Liver (tissue), 10 donors: ENCODE measurements at places on chromosomes 4 and X.

- no peak for DNase-seq
These were observed 1.5 kb downstream of the SETD7 start for GRCh38 chr4:139554642-139554892.

GRCh38 chr4:177008071-177008835 lies 215.5 kb upstream of the VEGFC start:
- no peak for DNase-seq

- DNase-seq, result no peak
These were observed 426.4 kb downstream of the PDGFC start for GRCh38 chr4:156545003-156545785.

DNA sequence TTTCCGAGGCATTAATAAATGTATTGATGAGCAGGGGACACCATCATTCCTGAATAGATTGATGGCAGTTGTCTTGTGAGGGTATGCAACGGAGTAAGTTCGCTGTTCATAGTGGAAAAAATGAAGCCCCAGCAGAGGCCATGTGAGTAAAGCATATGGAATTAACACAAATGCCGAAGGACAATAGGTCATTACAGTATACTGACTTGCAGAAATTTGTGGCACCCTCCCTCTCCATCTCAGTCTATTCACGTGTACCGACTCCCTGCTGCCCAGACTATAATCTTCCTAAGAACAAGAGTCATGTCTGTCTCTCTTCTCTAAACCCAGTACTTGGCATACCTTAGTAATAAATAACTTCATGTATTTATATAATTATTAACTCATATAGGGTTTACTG lies 47.1 kb upstream of the PCDH10 start:
- DNase-seq, result no peak

- peak; percentile 47 for DNase-seq
These were observed 361 bp downstream of the QDPR start for GRCh38 chr4:17511509-17511949.

DNA sequence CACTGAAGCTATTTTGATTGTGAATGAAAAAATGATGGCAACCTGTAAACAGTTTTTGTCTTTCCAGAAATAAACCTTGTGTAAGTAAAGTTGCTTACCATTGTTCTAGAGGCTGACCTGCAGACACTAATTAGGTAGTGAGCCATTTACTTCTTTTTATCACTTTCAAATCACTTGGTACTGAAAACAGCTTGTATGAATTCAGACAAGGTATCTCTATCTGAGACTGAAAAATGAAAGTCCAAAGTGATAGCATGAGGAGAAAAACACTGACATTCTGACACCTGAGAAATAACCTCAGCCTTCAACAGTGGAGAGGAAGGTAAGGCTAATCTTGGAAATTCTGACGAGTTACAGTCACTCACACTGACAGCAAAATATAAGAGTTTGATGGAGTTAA lies 238.8 kb downstream of the GPC3 start:
- no peak for DNase-seq

DNA sequence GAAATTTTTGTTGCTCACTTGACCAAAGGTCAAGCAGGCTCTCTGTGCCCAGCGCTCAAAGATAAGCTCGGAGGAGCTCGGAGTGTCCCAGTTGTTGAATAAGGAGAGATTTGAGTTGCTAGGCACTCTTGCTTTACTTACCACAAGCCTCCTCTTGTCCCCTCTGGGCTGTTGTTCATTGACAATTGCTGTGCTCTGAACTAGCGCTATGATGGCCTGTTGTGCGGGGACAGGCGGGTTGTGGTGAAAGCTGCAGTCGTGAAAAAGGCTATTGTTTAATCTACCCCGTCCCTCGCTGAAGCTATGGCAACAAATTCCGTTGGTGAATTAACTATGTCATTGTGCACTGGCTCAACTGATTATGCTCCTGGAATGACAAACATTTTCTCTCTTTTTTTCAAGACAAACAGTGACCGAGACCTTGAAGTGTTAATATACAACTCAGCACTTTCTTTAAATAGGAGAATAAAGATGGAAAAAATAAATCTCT lies 21.0 kb upstream of the POLA1 start:
- DNase-seq, result no peak

DNA sequence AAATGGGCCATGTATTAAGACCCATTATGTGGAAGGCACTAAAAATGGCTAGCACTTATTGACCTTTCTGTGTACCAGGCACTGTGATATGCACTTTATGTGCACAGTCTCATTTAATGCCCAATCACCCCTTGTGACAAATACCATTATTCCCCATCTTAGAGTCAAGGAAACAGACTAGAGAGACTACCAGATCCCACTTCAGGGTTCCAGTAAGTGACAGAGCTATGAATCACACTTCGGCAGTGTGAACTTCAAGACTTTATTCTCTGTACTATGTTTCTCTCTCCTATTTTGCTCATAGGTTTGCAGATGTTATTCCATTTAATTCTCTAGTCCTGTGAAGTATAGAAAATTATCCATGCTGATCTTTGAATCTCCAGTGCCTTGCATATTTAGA lies 107.0 kb downstream of the NFKB1 start:
- no peak for DNase-seq

DNA sequence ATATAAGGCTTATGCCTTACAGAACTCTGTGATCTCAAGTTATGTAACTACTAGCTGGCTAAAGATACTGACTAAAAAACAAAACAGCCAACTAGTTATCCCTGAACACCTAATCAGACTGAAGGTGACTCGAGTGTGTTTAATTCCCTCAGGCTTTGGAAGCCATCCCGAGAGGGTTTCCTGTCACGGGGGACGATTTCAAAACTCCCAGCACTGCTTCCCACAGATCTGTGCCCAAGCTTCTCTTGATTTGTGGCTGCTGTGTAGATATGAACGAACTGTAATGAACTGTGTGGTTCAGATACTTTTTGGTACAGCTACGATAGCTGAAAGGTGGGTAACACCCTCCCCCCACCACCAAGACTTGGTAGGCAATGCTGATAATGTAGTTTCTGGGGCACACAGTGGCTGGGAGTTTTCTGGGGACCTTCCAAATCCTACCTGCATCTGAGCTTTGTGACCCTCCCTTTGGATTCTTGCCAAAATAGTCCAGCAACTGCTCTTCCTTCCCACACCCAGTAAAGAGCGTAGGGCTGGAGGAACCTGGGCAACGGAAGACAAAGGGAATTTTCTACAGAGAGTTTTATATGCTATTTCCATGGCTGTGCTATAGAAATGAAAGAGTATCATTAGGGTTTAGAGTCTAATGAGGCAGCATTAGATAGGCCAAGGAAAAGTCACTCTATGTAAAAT lies 148.8 kb downstream of the MGST2 start:
- no peak for DNase-seq

- no peak for DNase-seq
These were observed 218.6 kb downstream of the SPCS3 start for GRCh38 chr4:176538217-176538925.

- no peak for DNase-seq
These were observed 191.3 kb downstream of the GPC3 start for GRCh38 chrX:133794126-133794525.

DNA sequence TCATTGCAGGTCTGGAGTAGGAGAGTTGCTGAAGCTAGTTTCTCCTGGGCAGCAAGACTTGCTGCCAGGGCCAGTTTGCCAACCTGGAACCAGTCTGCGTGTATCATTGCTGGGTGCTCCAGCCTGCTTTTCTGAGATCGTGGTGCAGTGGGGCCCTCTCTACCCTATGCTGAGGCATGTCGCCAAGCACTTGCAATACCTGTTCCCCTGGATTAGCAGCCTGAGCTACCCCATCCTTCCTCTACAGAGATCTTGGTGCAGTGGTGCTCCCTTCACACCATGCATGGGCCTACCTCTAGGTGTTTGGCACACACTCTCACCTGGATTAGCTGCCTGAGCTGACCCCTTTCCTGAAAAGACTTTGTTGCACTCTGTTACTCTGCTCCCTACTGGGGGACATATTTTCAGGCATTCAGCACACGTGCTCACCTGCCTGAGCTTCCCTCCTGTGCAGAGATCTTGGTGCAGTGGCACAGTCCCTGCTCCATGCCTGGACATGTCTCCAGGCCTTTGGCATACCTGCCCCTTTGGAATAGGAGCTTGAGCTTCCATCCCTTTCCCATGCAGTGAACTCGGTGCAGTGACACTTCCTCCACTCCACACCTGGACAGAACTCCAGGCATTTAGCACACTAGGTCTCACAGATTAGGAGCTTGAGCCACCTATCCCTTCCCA lies 133.7 kb upstream of the CXCL13 start:
- no peak for DNase-seq

DNA sequence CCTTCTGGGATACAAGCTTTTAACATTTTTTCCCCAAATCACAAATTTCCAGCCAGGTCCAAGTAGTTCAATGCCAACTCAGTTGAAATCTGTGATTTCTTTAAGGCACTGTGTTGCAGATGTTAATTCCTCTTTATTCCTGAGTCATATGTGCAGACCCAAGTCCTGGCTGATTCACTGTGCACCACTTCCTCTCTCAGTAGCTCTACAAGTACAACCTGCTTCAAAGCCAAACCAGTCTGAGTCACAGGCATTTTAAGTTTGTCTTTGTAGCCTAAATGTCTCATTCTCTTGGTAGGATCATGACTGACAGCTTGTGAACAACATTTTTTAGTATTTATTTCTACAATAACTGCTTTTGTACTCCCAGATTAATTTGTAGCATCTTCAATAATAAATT lies 165.6 kb upstream of the S100G start:
- DNase-seq, result no peak

- no peak for DNase-seq
These were observed 550.9 kb downstream of the GLUD2 start for GRCh38 chrX:121598356-121598755.

DNA sequence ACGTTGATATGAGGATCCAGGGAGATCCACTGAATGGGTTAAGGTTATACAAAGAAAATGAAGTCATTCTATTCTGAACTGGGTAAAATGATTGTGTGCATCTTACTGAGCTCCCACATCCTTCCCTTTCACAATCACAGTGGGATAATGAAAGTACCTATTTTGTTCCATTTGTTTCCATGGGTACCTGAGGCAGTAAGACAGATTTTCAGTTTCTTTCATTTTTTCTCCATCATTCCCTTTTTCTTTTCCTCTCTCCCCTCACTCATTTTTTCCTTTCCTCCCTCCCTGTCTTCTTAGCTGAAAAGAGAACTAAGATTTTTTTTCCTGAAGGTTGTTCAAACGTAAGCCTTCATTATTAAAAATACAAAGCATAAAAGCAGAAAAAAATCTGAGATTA lies 4.6 kb downstream of the GRIA2 start:
- DNase-seq, result no peak

DNA sequence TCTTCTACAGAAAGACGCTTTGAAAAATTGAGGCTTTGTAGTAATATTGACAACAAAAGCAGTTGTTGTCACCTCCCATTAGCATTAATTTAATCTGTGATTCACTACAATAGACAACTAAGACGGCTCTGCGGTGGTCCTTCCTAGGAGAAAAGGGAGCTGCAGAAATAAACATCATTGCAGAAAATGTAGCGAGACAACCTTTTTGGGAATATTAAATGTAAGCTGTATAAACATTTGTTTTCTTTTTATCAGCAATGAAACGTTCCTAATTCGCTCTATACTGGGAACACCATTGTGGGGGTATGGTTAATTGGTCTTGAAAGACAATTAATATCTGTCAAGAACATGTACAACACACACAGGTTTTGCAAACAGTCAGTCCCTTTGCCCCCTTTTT lies 583.3 kb upstream of the TENM3 start:
- DNase-seq, result no peak
